Stomach (tissue), 19 donors: ENCODE measurements at places on chromosomes 12 and 14. TPM values are rescaled to one million over a fixed set of nuclear protein-coding genes. Genes with fewer than 3 reads are reported as not detected.

GRCh38 chr14:102215071-102215470, 75.4 kb downstream of the WDR20 start:
- peak; percentile 50 for DNase-seq

DNA sequence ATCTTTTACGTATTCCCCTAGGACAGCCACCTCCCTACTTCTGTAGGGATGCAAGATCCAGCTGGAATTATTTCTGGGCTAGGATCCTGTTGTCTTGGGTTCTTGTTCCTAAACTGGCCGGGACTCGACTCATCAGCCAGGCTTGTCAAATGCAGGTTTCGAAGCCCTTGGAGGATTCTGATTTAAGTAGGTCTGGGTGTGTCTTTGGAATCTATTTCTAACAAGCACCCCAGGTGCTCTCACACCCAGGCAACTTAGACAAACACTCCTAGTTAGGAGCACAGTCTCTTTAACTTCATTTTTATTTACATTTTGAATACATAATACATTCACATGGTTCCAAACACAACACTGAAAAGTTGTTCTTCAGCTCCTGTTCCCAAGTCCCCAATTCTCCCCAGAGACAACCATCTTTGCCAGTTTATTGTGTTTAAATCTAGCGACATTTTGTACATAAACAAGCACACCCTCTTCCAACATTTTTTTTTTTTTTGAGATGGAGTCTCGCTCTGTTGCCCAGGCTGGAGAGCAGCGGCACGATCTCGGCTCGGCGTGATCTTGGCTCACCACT, 20.9 kb downstream of the MORN3 start:
- no peak for DNase-seq

GRCh38 chr12:89185889-89186288, 166.4 kb downstream of the DUSP6 start:
- no peak for DNase-seq

Gene PTGDR
- total RNA-seq: not detected

DNA sequence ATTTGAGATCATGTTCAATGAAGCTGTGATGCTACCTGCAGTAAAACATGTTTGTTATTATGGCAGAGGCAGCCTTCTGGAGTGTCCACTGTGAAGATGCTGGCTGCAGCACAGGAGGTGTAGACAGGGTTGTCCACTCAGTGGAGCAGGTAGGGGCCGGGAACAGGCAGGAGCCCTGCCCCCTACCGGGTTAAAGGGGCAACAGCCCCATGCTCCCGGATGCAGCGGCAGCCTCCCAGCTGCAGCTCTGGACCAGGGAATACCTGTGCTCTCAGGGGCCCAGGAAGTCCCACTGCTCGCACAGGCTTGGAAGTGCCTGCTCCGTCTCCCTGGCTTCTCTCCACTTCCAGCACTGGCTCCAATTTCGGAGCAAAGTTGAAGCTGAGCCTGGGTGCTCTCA, 401.6 kb downstream of the FOXG1 start:
- no peak for DNase-seq

DNA sequence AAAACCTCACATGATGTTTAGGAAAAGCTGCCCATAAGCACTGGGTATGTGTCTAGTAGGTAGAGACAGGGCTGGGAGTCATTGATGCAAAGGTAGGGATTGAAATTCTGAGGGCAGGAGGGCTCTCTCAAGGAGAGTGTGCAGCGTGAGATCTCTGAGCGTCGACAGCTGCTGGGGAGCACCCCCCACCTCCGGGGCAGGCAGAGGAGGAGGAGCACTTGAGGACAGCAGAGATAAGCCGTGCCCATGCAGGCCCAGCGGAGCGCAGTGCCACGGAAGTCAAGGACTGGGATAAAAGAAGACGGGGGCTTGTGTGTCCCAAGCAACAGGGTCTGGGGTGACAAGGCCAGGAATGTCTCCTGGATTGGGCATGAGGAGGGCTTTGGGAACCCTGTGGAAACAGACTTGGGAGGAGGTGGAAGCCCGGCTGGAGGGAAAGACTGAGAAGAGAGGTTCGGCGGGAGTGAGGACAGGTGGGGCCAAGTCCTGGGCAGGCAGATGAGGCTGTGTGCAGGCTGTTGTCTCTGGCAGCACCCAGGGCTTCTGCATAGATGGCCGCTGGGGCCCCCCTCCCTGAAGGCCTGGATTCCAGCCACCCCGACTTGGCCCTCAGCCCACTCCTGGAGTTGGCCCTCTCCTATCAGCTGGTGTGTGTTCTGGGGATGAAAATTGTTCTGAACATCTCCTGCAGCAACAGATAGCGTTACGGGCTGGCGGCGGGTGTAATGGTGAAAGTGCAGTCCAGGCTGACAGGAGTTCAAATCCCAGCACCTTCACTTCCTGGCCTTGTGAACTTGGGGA, 1.9 kb downstream of the CACNA2D4 start:
- peak; percentile 63 for DNase-seq

DNA sequence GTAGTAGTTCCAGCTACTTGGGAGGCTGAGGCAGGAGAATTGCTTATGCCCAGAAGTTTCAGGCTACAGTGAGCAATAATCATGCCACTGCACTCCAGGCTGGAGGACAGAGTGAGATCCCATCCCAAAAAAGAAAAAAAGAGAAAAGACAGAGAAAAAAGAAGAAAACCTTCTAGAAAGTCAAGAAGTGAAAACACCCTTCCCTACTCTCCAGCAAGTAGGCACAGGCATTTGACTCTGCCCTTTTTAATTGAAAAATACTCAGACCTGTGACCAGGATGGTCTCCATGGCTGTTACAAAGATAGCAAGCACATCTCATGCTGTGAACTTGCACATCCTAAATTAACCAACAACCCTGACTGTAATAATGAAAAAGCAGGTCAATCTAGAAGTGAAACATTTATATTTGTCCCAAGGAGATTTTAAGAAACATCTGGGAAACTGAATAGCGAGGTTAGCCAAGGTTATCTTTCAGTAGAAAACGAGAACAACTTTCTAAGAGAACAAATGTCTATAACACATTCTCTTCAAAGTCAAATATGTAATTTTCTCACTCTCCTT, 2.0 kb downstream of the TMTC1 start:
- no peak for DNase-seq

DNA sequence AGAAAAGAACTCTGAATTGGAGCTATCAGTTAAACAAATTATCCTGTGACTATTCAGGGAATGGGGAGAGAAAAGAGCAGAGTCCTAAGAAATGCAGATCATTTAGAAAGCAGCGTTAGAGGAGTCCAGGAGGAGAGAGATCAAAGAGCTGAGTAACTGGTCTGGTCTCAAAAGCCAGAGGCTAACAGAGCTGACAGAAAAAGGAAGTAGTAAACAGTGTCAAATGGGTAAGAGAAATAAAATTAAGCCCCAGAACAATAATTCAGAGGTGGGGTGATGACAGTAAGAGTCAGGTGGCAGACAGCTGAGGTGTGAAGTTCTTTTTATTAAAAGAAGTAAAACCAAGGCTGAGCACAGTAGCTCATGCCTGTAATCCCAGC, 19.3 kb downstream of the GXYLT1 start:
- DNase-seq: no peak

DNA sequence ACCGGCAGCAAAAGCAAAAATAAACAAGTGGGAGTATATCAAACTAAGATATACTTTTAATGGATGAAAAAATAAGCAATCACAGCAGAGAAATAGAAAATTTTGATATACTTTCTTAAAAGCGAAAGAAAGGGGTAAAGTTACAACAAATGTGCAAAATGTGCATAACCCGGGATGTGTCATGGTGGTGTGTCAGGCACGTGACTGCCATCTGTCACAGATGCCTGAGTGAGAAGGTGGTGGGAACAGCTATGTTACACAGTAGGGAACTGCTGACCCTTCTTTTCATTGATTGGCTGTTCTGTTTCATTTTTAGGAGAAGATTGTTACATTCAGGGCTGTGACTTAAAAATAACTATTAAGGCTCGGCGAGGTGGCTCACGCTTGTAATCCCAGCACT, 168.1 kb upstream of the PELI2 start:
- DNase-seq: no peak
